ENCODE measurements at places on chromosomes 13 and 19.

- no peak for DNase-seq
Observed at GRCh38 chr13:78762825-78763224, 103.9 kb upstream of the OBI1 start.

- no peak for DNase-seq
Observed at GRCh38 chr13:83568019-83568418, 314.3 kb downstream of the SLITRK1 start.

- no peak for DNase-seq
Observed at GRCh38 chr19:49408816-49409440, 14.3 kb downstream of the PTH2 start.

DNA sequence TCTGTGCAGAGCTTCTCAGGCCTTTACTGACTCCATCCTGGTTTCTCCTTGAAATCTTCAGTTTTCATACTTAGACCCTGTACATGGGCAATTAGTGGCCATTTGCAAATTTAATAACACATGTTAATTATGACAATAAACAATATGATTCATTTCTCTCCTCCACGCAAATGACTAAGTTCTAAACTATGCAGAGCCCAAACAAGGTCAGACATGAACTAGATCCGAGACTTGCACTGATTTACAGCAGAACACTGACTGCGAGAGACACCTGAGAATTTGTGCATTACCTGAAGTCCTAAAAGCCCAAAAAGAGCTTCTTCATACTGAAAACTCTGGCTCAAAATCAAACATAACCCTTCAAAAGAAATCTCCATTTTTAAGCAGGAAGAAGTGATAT, 521.8 kb downstream of the MYO16 start:
- DNase-seq = no peak

DNA sequence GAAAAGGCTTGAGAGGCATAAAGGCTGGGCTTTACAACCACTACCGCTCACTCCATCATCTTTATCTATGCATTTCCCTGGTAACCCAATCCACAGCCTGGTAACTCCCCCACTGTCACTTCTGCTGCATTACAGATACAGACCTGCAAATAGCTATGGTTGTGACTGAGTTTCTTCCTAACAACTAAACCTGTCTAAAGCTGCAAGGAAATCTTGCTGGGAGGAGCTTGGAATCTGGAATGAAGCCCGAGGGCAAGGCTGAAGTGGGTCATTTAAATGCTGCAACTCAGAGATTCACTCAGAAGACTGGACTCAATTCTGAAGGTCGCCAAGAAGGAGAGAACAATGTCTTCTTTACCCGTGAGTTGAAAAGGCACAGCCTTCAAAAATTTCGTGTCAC, at the start of gene LGALS13:
LGALS13 (plus strand) TSS at position 301 of the 400 bp plus-strand sequence; CDS start at position 346, 45 bp downstream.
- DNase-seq = no peak

DNA sequence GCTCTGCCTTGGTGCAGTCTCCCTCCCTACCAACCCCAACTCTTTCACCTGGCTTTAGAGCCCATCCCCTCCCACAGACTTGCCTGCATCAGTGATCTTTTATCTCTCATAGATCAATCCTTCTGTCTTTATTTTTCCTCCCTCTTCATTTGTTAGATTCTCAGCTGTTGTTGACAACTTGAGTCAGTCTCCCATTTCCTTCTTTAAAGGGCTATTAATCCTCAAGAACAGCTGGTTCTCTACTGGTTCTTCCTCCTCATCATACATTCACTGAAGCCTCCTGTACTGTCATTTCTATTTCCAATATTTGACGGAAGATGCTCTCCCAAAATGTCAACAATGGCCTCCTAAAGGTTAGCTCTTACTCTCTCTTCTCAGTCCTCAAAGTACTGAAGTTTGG, 408.2 kb downstream of the TBC1D4 start:
- DNase-seq = no peak

GRCh38 chr19:51014242-51014641, 5.3 kb downstream of the KLK10 start:
- DNase-seq = no peak

GRCh38 chr13:48151363-48152161, 56.7 kb upstream of the MED4 start:
- DNase-seq = no peak

- no peak for DNase-seq
Observed at GRCh38 chr19:8113017-8113416, 36.4 kb downstream of the FBN3 start.

DNA sequence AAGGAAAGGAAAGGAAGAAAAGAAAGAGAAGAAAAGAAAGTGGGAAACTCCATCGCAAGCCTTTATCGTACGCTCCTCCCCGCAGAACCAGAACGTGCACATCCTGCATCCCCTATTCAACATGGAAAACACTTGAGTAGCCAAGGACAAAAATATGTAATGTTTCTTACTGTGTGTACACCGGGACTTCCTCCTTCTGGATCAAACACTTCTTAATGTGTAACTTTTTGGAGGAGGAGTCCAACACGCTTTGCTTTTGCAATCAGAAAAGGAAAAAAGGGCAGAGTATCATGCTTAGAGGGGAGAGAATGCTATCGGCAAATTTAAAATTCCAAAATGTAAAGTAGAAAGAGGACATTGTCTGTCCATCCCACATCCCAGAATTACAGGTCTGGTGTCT, 7.8 kb upstream of the SHFL start:
- no peak for DNase-seq

DNA sequence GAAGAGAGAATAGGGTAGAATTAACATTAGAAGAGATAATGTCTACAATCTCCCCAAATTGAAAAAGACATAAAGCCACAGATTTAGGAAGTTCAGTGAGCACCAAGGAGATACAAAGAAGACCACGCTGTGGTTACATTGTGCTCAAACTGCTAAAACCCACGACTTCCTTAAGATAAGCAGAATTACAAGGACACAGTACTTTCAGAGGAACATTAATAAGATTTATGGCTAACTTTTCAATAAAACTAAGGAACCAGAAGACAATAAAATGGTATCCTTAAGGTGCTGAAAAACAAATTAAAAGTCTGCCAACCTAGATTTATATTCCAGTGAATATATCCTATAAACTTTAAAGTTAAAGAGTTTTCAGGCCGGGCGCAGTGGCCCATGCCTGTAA, 7.4 kb upstream of the IL17D start:
- DNase-seq = no peak

DNA sequence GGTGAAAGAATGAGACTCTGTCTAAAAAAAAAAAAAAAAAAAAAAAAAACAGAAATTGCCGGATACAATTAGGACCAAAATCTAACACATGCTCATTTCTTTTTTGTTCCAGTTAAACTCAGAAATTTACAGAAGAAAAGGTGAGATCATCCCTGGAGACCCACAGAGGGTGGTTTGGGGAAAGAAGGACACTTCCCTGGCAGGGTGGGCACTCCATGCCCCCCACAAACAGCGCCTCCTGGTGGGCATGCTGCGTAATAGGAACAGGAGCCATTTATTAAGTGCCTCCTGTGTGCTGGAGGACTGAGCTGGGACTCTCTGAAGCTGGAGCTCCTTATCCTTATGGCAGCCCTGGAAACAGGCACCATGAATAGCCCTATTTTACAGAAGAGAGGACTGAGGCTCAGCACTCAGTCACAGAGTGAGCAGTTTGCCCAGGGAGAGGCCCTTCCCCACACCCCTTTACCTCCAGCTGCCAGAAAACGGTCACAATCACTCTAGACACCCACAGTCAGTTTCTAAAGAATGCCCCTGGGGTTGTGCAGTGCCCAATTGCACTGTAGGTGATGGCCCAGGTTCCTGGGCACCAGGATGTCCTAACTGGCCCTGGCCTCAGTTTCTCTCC, 10.1 kb downstream of the C19orf38 start:
- no peak for DNase-seq

DNA sequence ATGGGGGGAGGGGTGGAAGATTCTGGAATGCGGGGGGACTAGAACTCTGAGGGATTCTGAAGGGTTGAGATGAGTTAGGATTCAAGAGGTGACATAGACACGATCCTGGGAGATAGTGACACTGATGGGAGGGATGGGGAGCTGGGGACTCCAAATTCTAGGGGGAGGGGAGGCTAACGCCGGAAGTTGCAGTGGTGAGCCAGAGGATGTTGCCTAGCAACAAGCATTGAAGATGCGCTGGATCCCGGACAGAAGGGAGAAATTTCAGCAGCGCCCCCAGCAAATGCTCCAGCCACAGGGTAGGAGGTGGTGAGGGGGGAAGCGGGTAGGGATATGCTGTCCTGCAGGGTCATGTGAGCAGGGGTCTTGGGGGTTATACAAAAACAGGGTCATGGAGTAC, 6.9 kb upstream of the LTBP4 start:
- DNase-seq = no peak

GRCh38 chr19:5567360-5567969, at the start of gene TINCR:
Gene TINCR (minus strand): TSS chr19:5567953.
- no peak for DNase-seq

DNA sequence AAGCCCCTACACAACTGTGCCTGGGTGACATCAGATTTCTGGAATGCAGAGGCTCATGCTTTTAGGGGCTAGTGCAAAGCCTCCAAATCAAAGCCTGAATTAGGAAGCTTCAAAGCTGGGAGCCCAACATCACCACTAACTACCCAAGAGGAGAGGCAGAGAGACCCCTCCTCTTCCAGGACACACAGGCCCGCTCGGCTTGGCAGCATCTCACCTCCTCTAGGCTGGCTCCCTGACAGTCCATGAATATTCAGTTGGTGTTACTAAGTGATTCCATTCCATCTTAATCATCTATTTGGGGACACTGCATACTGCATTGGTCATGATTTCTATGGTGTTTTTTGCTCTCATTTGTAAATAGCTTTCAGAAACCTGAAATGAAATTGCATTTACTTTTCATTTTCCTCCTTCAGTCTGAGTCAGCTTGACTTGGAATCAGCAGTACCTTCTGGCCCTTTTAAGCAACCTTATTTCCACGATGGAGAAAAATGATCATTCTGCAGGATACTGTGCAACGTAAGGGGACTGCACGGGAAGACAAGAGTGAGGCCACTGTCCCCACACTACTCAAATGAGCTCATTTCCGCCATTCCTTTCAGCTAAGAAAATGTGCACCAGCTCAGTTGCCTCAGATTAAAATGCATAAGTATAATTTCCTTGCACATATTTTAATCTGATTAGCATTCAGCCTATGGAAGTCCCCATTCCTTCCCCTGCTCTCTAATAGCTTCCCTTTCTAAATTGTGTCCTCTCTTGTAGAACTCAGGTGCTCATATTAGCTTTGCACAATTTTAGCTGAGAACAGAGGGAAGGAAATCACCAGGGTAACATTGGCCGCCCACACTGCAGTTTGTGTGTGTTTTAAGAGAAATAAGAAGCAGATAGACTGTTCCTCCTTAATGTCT, 219.9 kb downstream of the RFC3 start:
- no peak for DNase-seq

- no peak for DNase-seq
Observed at GRCh38 chr13:89862011-89862690, 1485.3 kb upstream of the MIR17HG start.

GRCh38 chr13:62113179-62113578, 697.5 kb upstream of the PCDH20 start:
- no peak for DNase-seq

DNA sequence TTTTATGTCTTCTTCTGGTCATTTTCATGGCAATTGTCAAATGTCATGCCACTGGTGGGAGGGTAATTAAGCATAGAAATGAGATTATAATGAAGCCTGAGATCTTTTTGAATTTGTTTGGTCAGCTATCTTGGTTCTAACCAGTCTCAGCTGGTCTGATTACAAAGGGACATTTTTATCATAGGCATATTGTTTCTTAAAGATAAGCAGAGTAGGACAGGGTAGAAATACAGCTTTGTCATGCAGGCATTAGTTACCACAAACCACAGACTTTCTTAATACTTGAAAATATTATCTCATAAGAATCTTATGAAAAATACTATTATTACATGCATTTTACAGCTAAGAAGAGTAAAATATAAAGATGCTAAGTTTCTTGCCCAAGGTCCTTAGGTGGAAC, 1761.5 kb downstream of the PCDH9 start:
- DNase-seq = peak; percentile 23

GRCh38 chr13:98664047-98664446, 87.1 kb upstream of the STK24 start:
- no peak for DNase-seq

- DNase-seq = no peak
Observed at GRCh38 chr19:35796645-35797542, 15.8 kb downstream of the PRODH2 start.

DNA sequence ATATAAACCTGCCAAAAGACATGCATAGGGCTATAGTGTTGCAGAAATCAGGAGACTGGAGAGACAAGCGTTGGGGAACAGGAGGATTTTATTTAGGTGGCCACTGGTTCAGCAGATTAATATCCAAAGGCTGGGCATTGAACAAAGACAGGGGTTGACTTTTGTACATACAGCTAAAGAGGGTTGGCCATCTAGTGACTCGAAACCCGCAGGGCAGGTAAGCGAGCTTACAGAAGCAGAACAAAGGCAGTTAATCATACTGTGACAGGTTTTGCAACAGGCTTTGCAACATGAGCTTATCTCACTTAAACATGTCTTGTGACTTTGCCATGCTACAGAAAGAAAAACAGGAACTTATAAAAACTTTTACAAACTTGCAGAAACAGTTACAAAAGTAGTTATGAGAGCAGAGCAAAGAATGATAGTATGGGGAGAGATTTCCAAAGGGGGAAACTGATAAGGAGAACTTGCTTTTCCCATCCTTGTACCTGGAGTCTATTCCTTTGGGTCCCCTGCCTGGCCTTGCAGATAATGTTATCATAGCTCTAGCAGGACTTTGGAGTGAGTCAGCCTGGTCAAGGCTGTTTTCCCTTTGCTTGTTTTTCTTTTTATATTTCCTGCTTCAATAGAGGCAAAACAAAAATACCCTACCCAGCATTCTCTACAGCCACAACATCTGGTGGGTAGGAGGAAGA, 234.2 kb downstream of the PCDH17 start:
- no peak for DNase-seq

- DNase-seq = no peak
Observed at GRCh38 chr13:80141123-80141849, 199.6 kb downstream of the SPRY2 start.

DNA sequence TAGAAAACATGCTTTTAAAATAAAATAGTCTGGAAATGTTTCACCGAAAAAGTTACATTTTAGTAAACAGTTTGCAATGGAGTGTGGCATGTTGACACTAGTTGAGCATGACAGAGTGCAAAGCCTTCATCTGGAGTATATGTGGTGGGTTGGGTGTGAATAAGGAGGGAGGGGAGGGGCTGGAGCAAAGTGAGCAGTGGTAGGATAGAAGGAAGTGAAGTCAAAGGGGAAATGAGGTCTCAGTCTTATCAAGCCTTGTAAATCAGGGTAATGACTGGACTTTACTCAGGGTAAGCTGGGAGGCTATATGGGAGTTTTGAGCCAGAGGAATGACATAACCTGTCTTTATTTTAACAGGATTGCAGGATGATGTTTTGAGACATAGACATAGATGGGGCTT, 222.8 kb downstream of the PCDH20 start:
- DNase-seq = no peak
